ENCODE measurements at places on chromosomes 1 and 21.

- DNase-seq, result no peak
These were observed 582.4 kb downstream of the LTN1 start for GRCh38 chr21:28410256-28410655.

GRCh38 chr1:16980473-16981268 is at the start of gene MFAP2:
TSS of gene MFAP2 (minus strand) at chr1:16980620. CDS start at chr1:16978273, 2,347 bp downstream.
- no peak for DNase-seq

DNA sequence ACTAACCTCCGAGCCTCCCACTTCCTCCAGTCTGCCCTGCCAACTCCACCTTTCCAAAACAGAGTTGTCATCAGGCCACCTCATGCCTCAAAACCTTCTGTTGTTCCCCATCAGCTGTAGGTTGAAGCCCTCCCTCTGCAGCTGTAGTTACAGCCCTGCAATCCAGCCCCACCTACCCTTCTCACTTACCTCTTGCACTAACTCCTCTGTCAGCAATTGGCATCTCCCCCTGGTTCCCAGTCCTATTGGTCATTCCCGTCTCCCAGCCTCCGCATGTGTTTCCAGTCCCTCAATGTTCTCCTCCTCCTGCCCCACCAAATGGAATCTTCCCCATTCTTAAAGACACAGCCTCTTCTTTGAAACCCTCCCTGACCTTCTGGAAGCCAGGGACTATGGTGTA is 100.1 kb upstream of the GCLM start:
- no peak for DNase-seq

GRCh38 chr1:42482635-42483153 is 19.6 kb downstream of the CCDC30 start:
- DNase-seq, result no peak

DNA sequence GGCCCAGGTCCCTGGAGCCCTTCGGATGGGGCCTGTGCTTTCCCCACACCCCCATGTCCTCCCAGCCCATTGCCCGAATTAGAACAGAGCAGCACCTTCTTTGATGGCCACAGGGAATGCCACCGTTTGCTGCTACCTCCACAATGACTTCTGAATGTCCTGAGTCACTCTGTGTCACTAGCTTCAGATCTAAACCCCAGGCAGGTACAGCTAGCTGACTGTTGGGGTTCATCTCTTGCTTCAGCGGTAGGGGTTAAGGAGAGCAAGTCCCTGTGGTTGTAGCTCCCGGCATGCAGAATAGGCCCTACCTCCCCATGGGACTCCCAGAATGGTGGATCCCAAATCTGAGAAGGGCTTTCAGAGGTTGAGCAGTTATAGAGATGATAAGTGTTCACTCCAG is 291.1 kb upstream of the POU3F1 start:
- no peak for DNase-seq

DNA sequence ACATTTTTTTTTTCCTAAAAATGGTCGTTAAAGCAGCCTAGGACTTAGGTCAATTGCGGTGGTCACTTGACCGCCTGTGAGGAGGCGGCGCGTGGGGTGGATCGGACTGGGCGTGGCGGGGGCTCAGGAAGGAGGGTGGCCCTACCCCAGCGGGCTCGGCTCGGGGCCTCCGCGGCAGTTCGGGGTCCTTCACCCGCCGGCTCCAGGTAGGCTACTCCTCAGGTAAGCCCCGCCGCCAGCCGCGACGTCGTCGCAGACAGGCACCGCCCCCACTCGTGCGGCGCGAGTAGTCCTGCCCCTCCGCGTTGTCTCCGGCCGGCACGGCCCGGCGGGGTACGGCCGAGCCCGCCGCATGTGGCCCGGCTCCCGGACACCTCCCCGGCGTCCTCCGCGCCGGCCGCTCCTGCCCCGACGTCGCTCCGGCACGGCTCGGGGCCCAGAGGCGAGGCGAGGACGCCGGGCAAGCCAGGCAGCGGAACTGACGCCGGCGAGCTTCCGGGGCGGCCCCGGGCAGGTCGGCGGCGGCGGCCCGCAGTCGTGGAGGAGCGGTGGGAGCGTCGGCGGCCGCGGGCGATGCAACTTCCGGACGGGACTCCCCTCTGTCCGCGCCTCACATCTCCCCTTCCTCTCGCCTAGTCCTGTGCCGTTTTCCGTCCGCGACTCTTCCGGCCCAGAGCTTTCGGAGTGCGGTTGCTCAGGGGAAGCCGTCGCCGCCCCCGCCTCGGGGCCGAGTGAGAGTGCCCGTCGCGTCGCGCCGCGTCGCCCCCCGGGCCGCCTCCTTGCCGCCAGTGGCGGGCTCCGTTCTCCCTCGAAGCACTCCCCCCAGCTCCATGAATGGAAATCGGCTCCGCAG is at the start of gene AGO3:
Gene AGO3, plus strand, starts transcription at position 513 of the 853 bp plus-strand sequence. Its CDS starts 322 bp downstream, at position 835.
- DNase-seq, result peak; percentile 88

DNA sequence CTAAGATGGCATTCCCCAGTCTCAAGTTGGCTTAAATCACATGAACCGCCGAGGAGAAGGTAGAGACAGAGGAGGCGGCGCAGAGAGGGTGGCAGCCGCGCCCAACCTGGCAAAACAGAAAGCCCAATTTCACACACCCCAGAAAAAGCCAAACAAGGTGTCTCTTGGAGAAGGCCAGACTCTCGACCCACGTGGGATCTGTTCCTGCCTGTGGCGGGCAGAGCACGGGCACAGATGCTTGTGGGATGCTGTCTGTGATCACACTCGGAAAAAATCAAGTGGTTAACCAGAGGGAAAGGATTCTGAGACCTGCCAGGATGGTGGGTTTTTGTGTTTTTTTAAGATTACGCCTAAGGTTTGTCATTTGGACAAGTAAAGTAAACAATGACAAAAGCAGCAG is 80.7 kb downstream of the MRPL37 start:
- DNase-seq, result no peak

DNA sequence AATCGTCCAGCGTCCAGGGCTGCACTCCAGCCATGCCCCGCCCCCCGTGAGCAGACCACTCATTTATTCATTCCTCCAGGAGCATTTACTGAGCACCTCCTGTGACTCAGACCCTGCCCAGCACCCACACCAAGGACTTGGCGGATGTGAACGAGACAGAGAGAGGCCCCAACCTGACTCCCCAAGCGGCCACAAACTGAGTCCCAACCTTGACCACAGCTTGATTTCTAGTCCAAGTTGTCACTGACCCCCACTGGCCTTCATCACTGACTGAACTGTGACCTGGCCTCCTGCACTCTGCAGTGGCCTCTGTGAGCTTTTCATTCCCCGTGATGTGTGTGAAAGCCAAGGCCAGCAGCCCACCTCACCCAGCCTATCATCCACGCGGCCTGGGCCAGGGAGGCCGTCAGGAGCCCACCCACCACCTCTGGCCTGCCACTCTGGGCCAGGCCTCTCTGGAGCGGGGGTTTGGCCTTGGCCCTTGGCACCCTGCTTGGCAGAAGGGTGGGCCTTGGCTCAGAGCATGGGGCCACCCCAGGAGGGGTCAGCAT is 19.3 kb upstream of the RUNX3 start:
- no peak for DNase-seq

DNA sequence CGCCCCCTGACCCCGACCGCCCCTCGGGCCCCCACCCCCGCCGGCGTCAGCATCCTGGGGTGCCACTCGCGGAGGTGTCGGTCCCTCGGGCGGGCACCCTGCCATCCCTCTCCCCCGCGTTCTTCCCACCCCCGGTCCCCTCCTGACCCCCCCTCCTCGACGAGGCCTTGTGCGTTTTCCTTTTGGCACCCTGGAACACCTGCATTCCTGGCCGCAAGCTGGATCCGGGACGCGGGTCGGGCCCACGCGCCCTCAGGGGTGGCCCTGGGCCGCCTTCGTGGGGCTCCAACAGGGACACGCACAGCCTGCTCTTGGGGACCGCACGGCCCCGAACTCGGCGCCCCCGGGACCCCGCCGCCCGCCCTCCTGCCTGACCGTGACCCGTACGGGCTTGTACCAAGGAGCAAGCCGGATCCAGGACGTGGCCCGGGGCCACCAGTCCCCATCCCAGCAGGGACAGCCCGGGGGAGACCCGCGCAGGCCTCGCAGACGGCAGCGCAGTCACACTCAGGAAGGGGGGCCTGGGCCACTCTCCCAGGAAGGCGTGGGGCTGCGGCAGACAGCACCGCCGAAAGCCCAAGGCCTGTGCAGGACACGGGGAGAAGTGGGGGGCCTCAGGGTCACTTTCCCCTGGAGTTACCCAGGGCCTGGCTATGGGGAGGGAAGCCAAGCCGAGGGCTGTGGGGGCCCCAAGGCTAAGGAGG is 579 bp upstream of the SLC19A1 start:
- DNase-seq, result no peak

DNA sequence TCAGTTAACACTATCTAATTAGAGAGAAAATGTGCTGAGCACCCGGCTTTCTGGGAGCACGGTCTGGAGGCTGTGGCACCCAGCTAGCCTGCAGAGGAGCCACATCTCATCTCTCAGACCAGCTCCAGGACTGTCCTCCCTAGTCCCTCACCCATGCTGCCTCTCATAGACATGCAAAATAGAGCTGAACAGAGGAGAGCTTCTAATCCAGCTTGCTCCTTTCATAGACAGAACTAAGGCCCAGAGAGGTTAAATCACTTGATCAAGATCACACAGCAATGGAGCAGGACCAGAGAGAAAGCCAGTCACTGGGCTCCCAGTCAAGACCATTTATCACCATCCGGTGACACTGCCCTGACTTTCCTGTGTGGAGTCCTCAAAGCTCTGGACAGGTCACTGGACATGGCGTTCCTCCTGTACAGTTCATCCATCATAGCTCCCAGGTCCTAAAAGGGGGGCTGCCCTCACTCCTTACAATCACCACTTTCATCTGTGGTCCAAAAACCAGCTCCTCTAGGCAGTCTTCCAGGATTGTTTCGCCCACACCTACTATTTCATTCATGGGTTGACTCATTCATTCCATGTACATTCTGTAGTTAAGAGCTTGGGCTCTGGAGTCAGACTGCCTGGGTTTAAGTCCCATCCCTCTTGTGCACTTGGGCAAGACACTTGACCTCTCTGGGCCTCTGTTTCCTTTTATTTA is 8.8 kb upstream of the CAMK2N1 start:
- no peak for DNase-seq

GRCh38 chr21:35843911-35844667 is 216.2 kb downstream of the SETD4 start:
- DNase-seq, result no peak

GRCh38 chr1:163361123-163361934 is 39.6 kb downstream of the NUF2 start:
- no peak for DNase-seq

DNA sequence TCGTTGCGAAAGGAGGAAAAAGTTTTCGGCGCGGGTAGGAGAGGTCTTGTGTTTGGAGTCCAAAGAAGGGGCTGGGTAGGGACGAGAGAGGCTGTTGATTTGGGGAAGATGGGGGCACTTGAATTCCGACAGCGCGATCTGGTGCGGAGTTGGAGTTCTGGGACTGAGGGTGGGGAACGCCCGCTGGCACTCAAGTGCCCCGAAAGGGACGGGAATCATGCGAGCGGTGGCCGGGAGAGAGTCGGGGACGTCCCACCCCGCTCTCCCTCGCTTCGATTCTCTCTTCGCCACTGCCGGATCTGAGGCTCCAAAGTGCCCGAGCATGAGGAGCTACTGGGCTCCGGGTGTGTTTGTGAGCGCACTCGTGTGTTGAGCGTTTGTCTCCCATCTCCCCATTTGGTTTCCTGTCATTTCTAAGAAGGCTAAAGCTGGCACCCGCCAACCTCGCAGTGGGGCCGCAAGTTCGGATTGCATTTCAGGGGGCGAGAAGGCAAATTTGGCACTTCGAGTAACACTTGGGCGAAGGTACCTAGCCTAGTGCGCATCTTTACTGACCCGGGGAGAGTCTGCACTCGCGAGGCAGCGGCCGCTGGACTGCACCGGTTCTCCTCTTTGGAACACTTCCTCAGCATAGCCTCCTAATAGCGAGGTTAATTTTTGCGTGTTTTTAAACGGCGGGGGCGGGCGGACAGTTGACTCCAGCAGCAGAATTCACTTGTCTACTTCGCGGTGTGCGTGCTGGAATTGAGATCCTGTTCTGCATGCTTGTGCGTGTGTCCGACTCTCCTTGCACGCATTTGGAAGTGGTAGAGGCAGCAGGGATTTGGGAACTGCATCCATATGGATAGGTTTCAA is 1.2 kb downstream of the CHRM3 start:
- no peak for DNase-seq

- DNase-seq, result no peak
These were observed 122.5 kb upstream of the CACYBP start for GRCh38 chr1:174877208-174877673.

GRCh38 chr1:62613890-62614289 is 16.6 kb downstream of the ANGPTL3 start:
- no peak for DNase-seq

- DNase-seq, result no peak
These were observed 5.3 kb upstream of the RLF start for GRCh38 chr1:40155910-40156309.

DNA sequence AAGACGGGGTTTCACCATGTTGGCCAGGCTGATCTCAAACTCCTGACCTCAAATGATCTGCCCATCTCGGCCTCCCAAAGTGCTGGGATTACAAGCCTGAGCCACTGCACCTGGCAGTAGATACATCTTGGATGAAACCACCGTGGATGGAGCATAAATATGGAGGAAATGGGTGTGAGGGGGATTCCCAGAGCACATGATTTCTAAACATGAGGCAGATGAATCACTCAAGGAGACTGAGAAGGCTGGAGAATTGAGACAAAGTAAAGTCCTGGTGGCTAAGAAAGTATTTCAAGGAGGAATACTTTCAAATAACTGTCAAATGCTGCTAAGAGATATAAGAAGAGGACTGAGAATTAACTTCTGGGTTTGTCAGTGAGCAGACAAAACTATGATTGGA is 5.4 kb upstream of the PGBD5 start:
- no peak for DNase-seq

- peak; percentile 57 for DNase-seq
These were observed 21.9 kb upstream of the PIK3CD start for GRCh38 chr1:9629445-9630201.

DNA sequence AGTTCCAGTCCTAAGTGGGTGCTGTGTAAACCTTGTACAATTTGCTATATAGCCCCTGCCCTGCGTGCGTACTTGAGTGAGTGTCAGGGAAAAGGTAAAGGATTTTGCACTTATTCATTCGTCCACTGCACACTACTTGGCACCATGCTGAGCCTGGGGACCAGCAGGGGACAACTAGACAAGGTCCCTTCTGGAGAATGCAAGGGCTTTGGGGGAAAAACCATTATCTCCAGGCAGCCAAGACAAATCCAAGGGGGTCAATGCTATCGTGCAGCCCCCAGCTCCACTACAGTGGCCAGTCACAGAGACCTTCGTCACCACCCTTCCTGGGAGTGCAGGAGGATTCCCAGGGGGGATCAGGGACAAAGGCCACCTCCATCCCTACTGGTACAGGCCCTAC is 39.7 kb downstream of the MATN1 start:
- no peak for DNase-seq

DNA sequence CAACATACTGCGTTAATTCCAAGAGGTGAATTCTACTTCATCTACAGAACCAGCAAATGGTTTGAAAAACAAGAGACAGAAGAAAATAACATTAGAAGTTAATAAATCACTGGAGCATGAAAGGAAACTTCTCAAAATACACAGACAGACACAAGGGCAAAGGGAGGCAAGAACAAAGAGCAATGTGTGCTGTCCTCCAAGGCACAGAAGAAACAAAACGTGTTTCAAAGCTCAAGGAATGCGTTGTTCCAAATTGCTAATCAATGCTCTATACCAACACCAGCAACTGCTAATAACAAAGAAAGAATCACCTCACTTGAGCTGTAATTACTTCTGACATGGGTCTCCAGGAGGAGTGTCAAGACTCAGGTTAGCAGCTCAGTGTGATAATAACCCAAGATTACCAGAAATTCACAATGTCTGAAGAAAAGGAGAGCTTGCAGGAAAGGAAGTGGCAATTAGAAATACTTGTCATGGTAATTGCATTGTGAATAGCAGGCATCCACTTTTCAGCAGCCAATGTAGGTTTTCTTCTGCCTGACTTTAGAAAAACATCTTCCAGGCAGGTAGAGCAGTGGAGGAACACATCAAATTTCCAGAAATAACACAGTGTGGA is 175.4 kb downstream of the SEC16B start:
- DNase-seq, result no peak

Measured in CD4-positive, CD25-positive, alpha-beta regulatory T cell (primary cell).